Stimulated activated CD4-positive, alpha-beta T cell treated with anti-CD3 and anti-CD28 coated beads, Interleukin-4, amount 100 ng/mL, for 1 hour (primary cell): ENCODE measurements at places on chromosomes 7 and 10.

DNA sequence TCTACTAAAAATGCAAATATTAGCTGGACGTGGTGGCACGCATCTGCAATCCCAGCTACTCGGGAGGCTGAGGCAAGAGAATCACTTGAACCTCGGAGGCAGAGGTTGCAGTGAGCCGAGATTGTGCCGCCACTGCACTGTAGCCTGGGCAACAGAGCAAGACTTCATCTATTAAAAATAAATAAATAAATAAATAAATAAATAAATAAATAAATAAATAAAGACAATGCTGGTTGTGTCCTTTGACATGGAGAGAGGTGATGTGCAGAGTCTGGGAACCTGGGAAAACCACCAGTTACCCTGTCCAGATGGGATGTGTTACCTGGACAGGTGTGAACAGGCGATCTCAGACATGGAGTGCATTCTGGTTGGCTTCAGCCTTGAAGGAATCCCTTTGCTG is 102.5 kb downstream of the COBL start:
- DNase-seq, result no peak

DNA sequence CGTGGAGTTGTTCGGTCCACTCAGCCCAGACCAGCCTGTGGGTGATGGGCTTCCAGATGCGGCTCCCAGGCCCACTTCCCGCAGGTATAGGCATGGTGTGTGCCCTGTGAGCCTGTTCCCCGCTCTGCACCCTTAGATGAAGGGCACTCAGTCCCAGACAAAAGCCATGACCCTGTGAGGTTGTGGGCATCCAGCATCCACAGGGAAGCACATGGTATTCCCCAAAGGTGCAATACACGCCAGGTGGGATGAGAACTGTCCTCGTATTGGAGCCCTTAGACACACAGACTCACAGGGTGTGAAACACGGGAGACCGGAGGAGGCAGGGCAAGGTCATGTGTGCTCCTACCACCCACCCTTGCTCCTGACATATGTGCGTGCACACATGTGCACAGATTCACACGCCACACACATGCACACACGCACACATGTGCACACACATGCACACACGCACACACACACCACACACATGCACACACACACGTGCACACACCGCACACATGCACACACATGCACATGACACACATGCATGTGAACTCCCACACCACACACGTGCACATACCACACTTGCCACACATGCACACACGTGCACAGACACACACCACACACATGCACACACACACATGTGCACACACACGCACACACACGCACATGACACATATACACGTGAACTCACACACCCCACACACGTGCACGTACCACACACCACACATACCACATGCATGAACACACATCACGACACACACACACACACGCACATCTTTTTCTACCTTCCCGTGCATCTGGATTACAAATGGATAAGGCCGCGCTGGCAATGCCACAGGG is 319.4 kb downstream of the WDR37 start:
- DNase-seq, result no peak

GRCh38 chr10:26637521-26638275 is 59.8 kb upstream of the PDSS1 start:
- no peak for DNase-seq

DNA sequence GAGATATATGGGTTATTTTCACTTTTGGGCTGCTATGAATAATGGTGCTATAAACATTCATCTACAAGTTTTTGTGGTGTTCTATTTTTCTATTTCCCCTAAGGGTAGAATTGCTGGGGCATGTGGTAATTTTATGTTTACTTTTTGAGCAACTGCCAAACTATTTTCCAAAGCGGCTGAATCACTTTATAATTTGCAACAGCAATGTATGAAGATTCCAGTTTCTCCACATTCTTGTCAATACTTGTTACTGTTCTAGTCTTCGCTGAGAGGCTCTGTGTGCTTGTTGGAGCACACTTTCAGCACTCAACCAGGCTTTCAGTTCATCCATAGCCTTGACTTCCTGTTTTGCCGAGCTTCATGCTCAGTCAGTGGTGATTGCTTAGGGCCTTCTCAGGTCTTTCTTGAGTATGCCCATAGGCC is 39.0 kb downstream of the ADK start:
- DNase-seq, result no peak

DNA sequence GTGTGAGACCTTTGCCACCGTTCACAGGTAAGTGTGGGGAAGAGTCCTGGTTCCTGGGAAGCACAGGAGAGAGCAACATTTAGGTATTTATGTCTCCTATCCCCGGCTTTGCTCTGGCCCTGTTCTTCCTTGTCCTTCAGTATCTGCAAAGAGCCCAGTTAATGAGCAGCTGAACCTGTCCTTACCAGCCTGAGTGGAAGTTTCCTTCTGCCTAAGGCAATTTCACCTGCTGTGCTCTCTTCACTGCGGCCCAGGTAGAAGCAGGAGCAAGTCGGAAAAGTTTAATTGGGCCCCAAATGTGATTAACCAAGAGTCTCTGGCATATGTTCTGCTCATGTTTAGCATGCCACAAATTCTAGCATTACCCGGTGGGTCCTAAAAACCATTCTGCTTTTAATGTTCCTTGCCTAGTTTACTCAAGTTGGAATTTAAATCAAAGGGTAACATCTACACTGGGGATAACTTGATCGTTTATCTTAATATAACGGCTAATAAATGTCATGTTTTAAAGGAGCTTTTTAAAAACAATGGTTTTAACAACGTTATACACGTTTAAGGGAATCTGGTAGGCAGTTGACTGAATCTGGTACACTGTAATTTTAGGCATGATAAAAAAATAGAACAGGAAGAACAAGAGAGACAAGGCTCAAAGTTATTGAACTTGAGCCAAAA is 817.1 kb downstream of the TYW1 start:
- DNase-seq, result no peak

GRCh38 chr10:14736600-14737081 is 38.1 kb downstream of the FAM107B start:
- no peak for DNase-seq

GRCh38 chr10:45468079-45468478 is 94.1 kb downstream of the ALOX5 start:
- no peak for DNase-seq

- DNase-seq, result no peak
These were observed 224.6 kb downstream of the WDR37 start for GRCh38 chr10:1280466-1281404.

GRCh38 chr7:15462721-15463389 is 99.0 kb downstream of the AGMO start:
- no peak for DNase-seq

- peak; percentile 12 for DNase-seq
These were observed 123.4 kb upstream of the NEBL start for GRCh38 chr10:21020545-21020944.

DNA sequence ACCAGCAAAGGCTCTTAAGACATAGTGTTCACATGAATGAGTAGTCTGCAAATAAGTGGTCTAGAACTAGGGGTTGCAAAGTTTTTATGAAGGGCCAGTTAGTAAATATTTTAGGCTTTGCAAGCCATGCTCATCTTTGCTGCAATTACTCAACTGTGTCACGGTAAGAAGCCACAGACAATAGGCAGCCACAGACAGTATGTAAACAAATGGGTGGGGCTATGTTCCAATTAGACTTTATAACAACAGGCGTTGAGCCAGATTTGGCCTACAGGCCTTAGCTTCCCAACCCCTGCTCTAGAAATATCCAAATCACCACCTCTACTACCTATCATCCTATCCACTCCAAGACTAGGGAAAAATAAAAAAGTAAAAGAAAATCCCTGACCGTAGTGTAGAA is 9.2 kb downstream of the IKZF5 start:
- DNase-seq, result no peak

DNA sequence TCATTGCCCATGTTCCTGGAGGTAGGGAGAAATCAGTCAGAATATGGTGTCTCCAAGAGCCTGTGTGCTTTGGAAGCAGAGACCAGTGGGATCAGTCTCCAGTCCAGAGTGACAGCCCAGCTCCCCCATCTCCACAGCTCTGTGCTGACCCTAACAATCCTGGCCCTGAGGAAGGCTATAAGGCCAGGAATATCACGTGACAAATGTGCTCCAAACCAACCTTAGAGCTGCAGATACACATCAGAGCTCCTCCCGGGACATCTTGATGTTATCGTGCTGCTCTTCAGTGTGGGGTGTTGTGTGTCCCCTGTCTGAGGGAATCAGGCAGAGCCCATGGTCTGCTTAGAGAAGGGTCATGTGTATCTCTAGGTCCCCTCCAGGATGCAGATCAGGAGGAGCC is 15.2 kb downstream of the DMBT1 start:
- DNase-seq, result no peak

GRCh38 chr10:19629567-19629966 is 186.7 kb upstream of the PLXDC2 start:
- DNase-seq, result no peak

DNA sequence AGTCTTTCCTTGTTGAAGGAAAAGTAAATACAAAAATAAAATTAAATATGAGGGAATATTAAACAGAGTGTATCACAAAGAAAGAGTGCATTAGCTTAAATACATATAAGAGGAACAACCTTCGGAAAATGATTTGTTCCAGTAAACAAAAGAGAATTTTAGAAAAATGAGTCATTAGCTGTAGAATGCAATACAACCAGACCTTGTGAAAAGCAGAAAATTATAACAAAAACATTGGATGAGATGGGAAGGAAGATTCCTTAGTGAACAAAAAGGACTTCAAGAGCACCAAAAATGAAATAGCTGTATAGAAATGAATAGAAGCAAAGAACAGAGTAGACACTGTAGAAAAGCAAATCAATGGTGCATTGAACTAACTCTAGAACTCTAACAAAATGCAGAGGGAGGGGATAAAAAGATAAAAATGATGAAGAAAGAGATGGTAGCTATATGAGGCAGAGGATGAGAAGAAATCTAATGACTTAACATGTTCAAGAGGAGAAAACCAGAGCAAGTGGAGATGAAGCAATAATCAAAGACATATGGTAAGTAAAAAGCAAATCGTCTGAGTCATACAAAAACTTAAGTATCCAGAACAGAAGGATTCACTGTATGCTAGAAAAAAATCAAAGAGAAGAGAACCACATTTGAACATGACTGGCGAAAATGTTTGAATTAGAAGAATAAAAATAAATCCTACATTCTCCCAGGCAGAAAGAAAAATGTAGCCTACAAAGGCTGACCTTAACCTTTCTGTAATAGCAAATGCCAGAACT is 190.5 kb downstream of the TMEM26 start:
- DNase-seq, result no peak

DNA sequence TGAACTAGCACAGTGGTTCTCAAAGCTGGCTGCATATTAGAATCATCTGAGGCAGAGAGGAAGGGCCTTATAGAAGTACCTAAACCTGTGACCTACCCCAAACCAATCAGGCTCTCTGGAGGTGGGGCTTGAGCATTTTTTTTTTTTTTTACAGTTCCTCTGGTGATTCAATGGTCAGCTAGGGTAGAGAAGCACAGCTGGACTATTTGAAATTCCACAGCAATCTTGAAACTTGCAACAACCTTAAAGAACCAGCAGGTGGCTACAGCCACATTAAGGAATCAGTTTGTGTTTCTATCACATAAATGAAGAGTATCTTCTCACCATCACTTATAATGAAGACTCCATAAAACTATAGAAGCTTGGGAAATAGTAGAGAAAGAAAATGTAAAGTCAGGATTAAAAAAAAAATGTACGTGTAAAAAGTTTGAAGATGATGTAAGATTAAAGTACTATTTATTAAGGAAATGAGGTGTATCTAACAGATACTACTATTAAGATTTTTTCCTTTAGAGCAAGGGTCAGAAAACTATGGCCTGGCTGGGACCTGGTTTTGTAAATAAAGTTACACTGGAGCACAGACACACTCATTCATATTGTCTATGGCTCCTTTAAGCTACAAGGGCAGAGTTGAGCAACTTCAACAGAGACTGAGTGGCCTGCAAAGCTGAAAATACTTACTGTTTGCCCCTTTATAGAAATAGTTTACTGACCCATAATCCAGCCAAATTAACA is 3.8 kb downstream of the RTKN2 start:
- no peak for DNase-seq

DNA sequence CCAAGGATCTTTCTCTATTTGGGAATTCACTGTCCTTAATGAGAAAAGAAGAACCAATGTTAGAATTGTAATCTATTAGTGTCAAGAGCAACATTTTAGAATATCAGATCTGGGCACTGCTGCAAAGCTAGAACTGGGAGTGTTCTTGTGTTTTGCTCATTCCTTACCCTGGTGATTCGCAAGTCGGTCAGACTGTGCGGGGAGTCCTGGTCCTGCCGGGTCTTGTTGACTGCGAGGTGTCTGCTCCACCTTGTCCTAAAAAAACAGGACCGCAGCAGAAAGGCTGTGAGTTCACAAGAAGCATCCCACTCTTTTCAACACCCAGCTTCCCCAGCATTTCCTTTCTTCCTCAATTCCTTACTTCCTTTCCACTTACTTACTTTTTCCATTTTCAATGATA is 79.0 kb downstream of the GRB10 start:
- DNase-seq, result no peak

GRCh38 chr10:33335551-33335800 is 1.0 kb upstream of the NRP1 start:
- no peak for DNase-seq

- DNase-seq, result no peak
These were observed 602.9 kb downstream of the IPMK start for GRCh38 chr10:57664815-57665214.

- DNase-seq, result no peak
These were observed 191.1 kb downstream of the SKAP2 start for GRCh38 chr7:26673271-26673670.

DNA sequence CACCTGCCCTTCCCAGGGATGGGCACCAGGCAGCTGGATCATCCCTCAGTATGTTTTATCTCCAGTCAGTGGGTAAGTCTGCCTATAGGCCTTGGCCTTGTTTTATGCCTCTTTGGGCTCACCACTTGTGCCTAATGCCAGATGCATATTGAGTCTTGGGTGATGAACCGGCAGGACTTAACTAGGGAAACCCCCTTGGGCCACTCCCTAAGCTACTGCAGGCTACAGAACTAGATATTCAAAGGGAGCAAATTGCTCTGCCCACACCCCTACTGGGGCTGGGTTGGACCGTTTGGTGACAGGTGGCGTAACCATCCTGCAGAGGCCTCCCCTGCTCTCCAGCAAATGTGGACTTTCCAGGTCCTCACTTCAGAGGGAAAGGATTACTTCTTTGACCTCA is 115.7 kb upstream of the GDF10 start:
- DNase-seq, result no peak

GRCh38 chr7:66741-67140 is 125.6 kb upstream of the FAM20C start:
- no peak for DNase-seq

DNA sequence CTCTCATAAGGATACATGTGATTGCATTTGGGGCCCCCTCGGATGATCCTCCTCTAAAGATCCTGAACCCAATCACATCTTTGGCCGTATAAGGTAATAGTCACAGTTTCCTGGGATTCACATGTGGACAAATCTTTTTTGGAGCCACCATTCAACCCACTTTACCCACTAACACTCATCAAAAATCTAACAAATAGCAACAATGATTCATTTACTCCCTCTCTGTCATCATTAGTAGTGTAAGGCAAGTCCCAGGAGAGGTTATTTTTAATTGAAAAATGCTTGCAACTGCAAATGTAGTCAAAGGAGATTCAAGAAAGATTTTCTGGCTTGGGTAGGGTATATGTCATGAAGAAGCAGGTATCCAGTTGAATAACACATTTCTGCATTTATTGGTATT is 9.9 kb upstream of the SMKR1 start:
- no peak for DNase-seq
